Activated CD4-positive, alpha-beta memory T cell treated with anti-CD3 and anti-CD28 coated beads for 36 hours (primary cell): ENCODE measurements at places on chromosomes 13 and 19. TPM values are rescaled to one million over a fixed set of nuclear protein-coding genes. Genes with fewer than 3 reads are reported as not detected.

DNA sequence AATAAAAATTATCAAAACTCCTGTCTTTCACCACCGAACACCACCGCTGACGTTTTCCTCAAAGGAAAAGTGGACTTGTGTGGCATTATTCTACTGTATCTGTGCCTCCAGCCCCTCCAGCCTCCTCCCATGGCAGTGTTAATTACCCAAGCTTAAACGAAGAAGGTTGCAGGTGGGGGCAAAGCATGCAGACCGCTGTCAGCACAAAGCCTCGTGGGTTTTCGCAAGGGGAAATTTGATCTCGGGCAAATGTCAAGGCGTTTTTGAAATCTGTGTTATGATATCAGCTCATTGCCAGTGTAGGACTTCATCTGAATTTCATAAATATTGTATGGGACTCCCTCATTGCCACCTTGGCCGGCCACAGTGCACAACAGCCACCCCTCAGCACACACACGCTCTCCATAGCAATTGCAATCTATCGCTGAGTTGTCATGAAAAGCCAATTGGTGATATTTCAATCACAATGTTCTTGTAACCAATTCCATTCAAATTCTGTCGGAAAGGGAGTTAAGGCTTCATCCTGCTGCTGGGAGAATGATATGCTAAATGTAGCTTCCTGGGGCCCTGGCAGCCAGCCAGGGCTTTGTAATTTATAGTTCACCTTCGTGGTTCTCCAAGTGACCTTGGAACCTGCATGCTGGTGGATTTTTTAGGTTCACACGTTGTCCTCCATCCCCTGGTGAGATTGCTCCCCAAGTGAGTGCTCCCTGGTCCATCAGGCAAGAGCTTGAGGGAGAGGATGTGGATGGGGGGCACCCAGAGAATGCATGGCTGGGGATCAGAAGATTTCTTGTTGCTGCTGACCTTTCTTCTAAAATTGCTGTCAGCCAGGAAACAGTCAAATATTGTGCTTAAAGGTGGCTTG is 16.6 kb downstream of the CHST8 start:
- DNase-seq = no peak

The KLHL1 gene
- not detected for total RNA-seq

- no peak for DNase-seq
Measured at GRCh38 chr13:89310943-89311672, 1639.9 kb downstream of the SLITRK5 start.

GRCh38 chr13:25988661-25989060 is 63.2 kb downstream of the SHISA2 start:
- no peak for DNase-seq

The PSG2 gene
- not detected for total RNA-seq

The CEACAM3 gene
- total RNA-seq = not detected

The LRP3 gene
- total RNA-seq = 0.19 TPM

The SPRED3 gene
- total RNA-seq = 6.0 TPM

DNA sequence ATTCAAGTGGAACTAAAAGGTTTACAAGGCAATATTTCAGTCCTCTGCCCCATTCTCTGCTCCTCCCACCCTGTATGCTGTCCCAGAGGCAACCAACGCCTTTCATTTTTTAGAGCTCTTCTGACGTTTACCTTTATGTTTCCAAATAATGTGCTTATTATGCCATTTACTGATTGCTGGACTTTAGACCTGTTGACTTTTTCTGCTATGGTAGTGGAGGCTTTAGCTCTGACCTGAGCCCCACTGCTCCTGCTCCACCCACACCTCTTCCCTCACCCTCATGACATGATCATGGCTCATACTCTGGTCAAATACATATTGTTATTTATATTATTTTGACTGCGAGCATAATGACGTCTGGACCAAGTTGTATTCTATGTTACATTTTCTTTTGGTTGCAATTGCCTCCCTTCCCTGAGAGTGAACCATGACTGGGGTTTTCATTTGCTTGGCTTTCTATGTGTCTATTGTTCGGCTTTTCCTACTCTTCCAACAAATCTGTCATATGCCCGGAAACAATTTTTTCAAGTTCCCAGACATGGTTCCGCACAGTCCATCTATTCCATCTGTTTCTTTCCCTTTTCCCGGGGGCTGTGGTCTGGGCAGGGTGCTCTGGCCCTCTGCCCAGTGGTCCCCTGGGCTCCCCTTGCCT is 31.4 kb upstream of the GJB6 start:
- DNase-seq = no peak
